ENCODE measurements at places on chromosomes 11 and 22.

GRCh38 chr11:120184946-120185705 lies 25.7 kb upstream of the OAF start:
- DNase-seq: no peak

GRCh38 chr22:50314455-50315288 lies 7.2 kb upstream of the PLXNB2 start:
- DNase-seq: no peak

- DNase-seq: no peak
These were observed 134.8 kb downstream of the C11orf58 start for GRCh38 chr11:16873289-16873688.

DNA sequence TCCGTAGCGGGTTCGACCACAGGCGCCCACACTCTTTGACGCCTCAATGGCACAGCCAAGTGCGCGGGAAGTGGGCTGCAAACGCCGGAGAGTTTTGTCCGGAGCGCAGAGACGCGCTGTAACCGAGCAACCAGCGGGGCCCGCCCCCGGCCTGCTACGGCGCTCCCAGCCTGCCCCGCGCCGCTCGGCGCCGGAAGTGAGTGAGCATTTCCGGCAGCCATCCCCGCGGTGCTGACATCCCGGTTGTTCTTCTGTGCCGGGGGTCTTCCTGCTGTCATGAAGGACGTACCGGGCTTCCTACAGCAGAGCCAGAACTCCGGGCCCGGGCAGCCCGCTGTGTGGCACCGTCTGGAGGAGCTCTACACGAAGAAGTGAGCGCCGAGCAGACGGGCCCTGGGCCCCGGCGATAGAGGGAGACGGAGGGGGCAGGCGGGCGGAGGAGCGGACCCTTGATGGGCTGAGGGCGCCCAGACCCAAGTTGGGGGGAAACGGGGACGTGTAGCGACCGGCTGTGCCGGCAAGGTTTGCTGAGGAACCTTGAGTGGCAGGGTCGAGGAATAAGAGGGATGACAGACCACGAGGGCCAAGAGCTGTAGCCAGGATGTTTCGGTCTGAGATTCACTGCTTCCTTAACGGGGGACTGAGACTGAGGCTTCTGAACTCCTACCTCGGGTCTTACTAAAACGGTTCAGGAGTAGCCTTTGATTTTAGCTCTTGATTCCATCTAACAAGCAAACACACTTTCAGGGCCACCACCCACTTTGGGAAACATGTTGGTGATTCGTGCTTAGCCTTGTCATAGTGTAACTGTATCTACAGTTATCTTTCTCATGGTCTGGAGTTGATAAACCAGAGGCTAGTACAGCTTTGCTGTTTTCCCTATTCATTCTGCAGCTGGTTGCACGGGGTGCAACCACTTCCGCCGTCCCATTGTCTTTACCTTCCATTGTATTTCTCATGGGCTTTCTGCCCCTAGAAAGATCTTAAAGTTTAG lies at the start of gene PSMD13:
Gene PSMD13 (plus strand): TSS at position 203 of the 994 bp plus-strand sequence. CDS start 74 bp downstream, at position 277.
- peak; percentile 82 for DNase-seq

GRCh38 chr11:112889446-112889845 lies 71.8 kb upstream of the NCAM1 start:
- no peak for DNase-seq

DNA sequence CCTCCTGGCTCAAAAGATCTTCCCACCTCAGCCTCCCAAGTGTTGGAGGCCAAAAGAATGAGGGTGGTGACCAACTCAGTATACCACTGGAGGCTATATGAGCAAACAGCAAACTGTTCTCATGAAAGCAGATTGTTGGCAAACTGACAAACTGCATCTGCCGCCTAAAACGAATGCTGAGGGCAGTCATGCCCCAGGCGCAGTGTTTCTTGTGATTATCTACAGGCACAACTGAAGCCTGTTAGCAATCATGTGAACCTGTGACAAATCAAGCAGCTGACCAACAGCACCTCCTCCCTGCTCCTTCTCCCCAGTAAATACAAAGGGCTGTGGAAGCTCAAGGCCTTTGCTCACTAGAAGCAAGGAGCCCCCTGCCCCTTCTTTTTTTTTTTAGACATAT lies 47.8 kb downstream of the BTBD10 start:
- DNase-seq: no peak

DNA sequence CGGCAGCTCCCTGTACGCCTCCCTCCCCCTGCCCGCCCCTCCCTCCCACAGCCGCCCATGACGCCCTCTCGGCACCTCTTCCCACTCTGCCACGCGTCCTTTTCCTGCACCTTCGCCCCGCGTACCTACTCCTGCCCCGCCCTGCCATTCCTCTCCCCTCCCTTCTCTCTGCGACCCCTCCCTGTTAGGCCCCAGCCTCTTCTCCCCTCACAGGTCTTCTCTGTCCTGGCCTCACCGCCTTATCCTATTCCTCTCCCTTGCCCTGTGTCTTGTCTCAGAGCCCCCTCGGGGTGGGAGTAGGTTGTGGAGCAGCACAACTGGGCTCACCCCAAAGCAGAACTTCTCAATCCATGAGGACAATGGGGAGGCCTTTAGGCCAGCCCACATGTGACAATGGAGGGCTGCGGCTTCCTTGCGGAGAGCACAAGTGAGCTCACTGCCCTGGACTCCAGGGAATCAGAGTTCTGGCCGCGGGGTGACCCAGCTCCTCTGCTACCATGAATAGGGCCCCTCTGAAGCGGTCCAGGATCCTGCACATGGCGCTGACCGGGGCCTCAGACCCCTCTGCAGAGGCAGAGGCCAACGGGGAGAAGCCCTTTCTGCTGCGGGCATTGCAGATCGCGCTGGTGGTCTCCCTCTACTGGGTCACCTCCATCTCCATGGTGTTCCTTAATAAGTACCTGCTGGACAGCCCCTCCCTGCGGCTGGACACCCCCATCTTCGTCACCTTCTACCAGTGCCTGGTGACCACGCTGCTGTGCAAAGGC lies 539 bp downstream of the SLC35C1 start:
- peak; percentile 66 for DNase-seq

- DNase-seq: no peak
These were observed 4.1 kb downstream of the TRABD start for GRCh38 chr22:50189849-50190181.

DNA sequence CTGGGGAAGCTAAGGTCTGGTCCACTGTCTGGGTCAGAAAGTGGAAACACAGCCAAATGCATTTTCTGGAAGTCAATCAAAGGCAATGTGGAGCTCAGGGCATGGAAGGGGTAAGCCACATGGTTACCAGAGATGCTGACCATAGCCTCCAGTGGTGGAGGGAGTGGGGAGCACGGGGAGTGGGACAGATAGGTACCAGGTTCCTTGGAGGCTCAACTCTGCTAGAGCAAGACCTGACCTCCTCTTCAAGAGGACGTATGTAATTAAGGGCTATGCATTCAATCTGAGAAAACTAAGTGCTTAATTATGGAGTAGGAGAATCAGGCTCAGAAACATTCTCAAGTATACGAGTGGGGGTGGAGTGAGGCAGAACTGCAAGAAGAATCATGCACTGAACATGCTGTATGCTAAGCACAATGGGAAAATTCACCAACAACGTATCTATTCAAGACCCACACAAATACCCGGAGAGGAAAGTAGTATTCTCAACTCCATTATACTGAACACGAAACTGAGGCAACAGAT lies 65.2 kb upstream of the PHOX2A start:
- DNase-seq: no peak

DNA sequence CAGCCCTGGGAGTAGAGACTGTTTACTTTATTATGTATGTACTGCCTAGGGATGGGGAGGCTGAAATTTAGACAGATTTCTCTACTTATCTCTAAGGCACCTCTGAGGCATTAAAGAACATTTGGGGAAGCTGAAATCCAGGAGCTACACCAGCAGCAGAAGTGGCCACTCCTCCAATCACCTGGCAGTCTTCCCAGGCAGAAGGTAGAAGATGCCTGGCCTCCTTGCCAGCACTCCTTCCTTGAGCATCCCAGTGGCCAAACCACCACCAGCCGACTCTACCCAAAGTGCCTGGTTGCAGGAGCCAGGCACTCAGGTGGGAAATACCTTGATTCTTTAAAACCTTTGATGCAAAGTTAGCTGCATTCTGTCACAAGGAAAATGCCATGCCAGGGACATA lies 1.9 kb upstream of the FAT3 start:
- no peak for DNase-seq

GRCh38 chr22:49149721-49150608 lies 677.7 kb downstream of the BRD1 start:
- DNase-seq: no peak

DNA sequence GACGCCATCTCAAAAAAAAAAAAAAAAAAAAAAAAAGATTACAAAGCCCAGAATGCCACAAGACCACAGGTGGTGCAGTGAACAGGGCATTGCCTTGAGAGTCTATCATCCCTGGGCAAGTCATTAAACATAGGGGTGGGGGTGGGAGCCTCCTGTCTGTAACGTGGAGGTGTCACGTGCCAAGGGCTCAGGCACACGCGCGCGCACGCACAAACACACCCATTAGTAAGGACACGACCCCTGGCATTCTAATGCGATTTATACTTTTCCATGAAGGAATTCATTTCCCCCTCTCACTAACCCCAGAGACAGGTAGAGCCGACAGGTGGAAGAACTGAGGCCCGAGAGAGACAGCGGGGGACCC lies 5.8 kb upstream of the GCAT start:
- no peak for DNase-seq
